ENCODE measurements at places on chromosomes 16 and 17.

DNA sequence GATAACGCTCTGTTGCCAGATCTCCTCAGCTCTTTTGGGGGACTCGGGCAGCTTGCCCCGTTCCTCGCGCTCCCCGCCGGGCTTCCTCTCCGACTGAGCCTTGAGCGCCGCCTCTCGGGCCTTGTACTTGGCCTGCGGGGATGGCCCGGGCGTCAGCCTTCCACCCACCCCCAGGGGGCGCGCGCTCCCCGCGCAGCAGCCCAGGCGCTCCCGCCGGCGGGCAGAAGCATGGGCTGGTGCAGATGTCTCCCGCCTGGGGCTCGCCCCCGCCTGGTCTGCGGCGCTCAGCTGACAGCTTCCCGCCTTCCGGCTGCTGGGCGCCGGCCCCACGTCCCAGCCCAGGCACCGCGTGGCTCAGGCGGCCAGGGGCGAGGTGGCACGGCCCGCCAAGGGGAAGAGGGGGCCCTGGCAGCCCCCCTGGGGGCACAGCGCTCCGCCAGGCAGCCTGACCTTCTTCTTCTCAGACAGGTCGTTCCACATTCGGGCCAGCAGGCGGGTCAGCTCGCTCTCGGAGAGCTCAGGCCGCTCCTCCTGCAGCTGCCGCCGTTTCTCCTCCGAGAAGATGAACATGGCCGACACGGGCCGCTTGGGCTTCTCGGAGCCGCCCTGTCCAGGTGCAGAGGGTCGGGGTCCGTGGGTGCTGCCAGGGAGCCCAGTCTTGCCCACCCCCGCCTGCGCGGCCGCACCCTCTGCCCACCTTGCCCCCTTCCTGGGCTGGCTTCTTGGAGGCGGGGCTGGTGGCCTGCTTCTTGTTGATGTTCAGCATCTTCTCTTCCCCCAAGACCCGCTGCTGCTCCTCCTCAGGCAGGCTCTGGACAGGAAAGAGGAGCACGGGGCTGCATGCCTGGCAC lies 8.9 kb downstream of the UBTF start:
- peak; percentile 91 for ATAC-seq

DNA sequence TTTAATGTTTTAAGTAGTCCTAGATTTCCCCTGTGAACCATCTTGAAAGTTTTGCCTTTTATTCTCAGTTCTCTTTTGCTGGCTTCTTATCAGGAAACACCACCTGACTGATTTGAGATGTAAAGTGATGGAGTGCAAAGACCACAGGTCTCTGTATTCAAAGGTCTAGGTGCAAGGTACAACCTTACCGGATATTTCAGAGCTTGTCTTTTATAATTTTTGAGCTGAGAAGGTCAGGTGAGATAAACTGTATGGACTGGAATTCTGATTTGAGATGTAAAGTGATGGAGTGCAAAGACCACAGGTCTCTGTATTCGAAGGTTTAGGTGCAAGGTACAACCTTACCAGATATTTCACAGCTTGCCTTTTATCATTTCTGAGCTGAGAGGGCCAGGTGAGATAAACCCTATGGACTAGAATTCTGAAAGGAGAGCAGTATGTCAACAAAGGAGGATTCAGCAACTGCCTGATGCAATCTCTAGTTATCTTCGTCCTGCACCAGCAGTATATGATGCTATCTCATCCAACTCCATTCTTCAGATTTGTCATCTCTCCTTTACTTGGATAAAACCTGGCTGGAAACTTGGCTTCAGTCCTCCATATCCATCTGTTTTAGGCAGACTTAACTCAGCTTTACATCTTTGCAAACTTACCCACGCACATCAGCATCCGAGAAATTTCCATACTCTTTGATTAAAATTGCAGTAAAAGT lies 64.3 kb downstream of the CENPV start:
- ATAC-seq, result no peak

DNA sequence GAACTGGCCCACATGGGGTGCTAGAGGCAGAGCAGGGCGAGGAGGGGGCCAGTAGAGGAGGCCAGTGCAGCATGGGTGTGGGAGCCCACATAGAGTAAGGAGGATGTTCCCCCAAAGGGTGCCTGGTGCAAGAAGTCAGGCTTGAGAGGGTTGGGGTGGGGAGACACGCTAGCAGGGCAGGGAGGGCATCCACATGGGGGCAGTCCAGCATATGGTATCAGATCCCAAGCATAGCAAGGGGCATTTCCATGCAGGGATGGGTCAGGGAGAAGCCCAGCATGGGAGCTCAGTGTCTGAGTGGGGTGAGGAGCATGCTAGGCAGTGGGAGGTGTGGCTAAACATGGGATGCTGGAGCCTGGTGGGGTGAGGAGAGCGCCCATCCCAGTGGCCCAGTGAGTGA lies 213.7 kb downstream of the COPRS start:
- no peak for ATAC-seq

DNA sequence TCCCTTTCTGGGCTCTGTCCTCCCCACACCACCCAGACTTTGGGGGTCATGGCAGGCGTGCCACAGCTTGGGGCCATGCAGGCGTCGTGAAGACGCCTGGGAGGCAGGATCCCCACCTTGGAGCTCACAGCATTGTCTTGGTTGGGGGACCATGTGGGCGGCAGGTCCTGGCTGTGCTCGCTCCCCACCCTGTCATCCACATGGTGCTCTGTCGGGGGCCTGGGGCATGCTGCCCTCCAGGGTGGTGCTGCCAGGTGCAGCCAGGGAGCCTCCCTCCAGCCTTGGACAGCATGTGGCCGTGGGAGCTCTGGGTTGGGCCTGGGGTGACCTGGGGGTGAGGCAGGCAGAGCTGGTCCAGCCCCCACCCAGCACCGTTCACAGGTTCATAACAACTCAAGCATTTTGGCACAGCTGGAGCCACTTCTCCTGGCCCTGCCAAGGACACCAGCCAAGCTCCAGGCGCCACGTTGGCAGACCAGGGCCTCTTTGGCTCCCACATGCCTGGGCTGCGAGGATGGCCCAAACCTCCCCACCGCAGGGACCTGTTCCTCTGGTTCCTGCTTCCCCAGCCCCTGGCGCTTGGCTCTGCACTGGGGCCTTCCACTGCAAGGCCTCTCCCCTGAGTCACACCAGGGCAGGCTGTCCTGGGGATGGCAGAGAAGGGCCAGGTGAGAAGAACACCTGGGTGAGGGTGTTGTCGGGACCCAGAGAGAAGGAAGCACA lies 15.1 kb upstream of the ATP6V0C start:
- ATAC-seq, result no peak

DNA sequence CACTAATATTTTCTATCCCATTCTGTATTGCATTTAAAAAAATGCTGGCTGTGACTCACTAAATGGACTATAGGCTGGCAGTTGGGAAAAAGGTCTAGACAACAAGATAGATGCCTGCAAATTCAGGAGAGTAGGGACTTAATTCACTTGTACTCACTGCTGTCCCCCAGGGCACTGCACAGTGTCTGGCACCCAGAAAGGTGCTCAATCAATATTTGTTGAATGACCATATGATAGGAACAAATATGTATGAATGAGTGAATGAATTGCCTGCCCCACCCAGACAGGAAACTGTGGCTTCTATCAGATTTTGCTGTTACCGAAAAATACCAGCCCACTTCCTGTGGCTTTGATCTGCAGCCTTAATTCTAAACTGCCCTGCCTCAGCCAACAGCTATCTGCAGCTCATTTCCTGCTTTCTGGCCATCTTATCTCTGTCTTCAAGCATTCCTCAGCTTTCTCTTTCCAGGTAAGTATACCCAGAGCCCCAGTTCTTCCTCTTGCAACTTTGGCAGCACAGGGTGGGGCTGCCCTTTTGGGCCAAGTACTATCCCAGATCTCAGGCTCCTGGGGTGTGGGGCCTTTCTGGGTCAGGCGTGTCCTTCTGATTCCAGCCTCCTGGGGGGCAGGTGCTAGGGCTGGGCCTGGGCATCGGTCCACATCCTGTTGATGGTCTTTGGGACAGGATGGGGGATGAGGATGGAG lies 15.3 kb upstream of the TNS4 start:
- peak; percentile 73 for ATAC-seq

DNA sequence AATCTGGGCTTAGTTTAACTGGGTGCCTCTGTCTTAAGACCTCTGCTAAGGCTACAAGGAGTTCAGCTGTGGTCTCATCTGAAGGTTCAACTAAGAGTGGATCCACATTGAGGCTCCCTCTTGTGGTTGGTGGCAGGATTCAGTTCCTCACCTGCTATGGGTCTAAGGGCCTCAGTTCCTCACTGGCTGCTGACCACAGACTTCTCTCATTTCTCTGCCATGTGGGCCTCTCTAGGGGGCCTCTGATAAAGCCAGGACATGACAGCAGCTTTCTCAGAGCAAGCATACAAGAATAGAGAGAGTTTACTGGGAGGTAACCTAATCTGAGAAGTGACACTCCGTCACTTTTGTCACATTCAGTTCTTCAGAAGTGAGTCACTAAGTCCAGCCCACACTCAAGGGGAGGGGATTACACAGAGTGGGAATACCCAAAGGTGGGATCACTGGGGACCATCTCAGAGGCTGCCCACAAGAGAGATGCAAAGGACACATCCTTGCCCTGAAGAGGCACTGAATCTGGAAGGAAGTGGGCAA lies 19.2 kb upstream of the ABAT start:
- peak; percentile 70 for ATAC-seq

GRCh38 chr17:74119965-74120364 lies 83.5 kb upstream of the RPL38 start:
- ATAC-seq, result no peak

GRCh38 chr16:60818465-60818864 lies 1217.8 kb downstream of the CDH8 start:
- ATAC-seq, result no peak

DNA sequence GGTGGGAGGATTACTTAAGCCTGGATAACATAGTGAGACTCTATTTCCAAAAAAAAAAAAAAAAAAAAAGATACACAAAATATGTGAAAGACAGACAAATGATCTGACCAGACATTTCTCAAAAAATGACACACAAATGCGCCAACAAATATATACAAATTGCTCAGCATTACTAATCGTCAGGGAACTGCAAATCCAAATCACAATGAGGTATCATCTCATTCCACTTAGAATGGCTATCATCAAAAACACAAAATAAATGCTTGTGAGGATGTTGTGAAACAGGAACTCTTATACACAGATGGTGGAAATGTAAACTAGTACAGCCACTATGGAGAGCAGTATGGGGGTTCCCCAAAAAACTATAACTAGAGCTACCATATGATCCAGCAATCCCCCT lies 62.4 kb downstream of the STX8 start:
- no peak for ATAC-seq

DNA sequence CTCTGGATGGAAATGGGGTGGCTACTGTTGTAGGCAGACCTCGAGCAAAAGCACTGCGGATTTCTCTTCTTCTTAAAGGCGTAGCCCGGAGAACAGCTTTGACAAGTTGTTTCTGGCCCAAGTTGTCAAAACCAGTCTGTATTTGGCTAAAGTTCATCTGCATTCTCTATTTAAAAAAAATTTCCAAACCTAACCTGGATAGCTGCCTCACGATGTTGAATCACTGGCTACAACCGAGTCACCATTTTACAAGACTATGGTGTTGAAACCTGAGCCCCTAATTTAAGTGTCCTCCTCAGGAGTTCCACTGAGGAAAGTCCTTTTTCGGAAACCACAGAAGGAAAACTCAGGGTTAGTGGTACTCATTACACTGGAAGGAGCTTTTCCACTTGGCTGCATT lies 1.5 kb downstream of the SLC16A6 start:
- ATAC-seq, result no peak

DNA sequence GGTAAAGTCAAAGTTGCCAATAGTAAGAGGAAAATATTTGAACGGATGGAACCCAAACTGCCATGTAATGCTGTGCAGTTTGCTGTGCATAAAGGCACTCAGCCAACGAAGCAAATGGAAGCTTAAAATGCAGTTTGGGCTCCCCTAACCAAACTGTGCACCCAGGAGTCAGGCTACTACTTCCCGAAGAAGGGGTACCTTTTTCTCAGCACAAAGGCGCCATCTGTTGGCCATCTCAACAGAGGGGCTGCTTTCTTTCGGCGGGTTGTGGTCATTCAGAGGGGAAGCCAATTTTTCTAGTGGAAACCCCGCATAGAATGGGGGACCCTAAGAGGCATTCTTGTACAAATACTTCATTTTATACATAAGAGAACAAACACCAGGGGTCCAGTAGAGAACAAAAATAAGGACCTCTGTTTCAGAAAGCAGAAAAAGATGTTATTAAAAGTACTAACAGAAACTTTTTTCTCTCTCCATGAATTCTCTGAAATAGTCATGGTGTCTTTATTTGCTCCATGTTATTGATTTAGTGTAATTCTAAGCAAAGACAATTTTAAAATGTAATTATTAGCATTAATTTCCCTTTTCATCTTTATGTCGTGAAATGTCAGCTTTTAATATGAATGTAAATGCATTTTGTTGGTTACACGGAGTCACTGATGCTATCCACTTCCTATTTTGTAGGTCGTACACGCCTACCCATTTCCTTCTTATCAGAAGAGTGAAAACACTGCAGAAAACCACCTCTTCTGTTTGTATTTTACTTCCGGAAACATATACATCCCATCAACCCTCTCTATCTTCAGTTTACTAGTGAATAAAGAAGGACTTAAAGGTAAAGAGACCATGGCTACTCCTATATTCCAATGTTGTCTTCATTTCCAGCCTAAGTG lies 453.3 kb downstream of the KCNJ2 start:
- ATAC-seq, result no peak

DNA sequence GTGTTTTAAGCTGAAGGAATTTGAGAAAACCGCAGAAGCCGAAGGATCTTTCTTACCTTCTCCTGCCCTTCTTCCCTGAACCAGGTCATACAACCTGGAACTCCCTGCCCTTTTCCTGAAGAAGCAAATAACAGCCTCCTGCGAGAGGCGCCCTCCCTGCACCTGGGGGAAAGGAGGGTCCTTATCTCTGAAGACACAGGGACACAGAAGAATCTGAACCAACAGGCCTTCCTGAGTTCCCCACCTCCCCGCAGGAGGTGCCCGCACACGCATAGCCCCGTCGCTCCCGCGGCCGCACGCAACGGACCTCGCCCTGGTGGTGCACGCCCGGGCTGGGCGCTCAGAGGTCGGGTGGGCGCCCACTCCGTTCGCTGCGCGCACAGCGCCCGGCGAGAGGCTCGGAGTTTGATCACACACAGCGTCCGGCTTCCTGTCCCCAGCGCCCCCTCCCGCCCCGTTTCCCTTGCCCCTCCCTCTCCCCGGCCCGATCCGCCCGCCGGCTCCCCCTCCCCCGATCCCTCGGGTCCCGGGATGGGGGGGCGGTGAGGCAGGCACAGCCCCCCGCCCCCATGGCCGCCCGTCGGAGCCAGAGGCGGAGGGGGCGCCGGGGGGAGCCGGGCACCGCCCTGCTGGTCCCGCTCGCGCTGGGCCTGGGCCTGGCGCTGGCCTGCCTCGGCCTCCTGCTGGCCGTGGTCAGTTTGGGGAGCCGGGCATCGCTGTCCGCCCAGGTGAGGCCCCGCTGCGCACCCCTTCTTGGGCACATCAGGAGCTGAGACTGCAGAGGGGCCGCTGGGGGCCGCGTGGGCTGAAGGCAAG lies at the start of gene TNFSF12:
Gene TNFSF12 (plus strand): TSS at position 474 of the 816 bp plus-strand sequence. CDS start 96 bp downstream, at position 570.
- ATAC-seq, result peak; percentile 61
